ENCODE measurements at places on chromosomes 2 and 18. TPM values are rescaled to one million over a fixed set of nuclear protein-coding genes. Genes with fewer than 3 reads are reported as not detected.

PLEK gene
- total RNA-seq = 1.5 TPM

IL36G gene
- not detected for total RNA-seq

HOXD12 gene
- total RNA-seq = not detected

ZNF513 gene
- total RNA-seq = 19.2 TPM

HRH4 gene
- total RNA-seq = 0.31 TPM

TMEM200C gene
- total RNA-seq = not detected

CLEC4F gene
- total RNA-seq = 0.19 TPM

ESPNL gene
- total RNA-seq = 0.35 TPM

RASGRP3 gene
- 1.4 TPM for total RNA-seq

TMEM178A gene
- not detected for total RNA-seq

IGFBP5 gene
- total RNA-seq = not detected

RESP18 gene
- not detected for total RNA-seq

- no peaks in the 10 kb centered on the region for H3K27me3 ChIP-seq
- no peaks in the 10 kb centered on the region for H3K4me1 ChIP-seq
- H3K27ac ChIP-seq = no peak overlapping the region
- DNase-seq = no peak
- H3K4me3 ChIP-seq = no peak overlapping the region
Observed at GRCh38 chr2:192155511-192156118, 39.1 kb downstream of the TMEFF2 start.

- no peak overlapping the region for H3K27ac ChIP-seq
- no peaks in the 10 kb centered on the region for H3K36me3 ChIP-seq
- H3K4me3 ChIP-seq = no peak overlapping the region
- H3K4me1 ChIP-seq = peaks cover 6% of the 10 kb centered on the region
Observed at GRCh38 chr18:11994703-11995444, 13.6 kb downstream of the IMPA2 start.

GRCh38 chr2:176493909-176494308 is 224.7 kb downstream of the MTX2 start:
- no peaks in the 10 kb centered on the region for H3K36me3 ChIP-seq
- H3K4me3 ChIP-seq = no peak overlapping the region
- H3K4me1 ChIP-seq = no peaks in the 10 kb centered on the region
- no peaks in the 10 kb centered on the region for H3K27me3 ChIP-seq

DNA sequence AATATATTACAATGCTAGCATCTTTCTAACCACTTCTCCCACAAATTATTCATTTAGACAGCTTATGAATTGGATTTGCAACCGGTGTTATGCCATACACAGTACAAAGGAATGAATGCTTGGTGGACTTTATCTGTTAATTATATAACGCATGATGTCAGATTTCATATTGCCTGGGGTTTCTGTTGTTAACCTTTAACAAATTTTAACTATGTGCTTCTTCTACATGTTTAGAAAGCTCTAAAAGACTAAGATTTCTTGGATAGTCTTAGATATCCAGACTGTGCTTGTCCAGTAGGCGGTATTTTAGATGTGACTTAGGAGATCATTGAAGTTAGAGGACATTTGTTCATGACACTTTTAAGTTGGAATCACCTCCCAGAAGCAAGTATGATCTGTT is 976.3 kb downstream of the TMEM182 start:
- H3K27ac ChIP-seq = no peak overlapping the region
- no peak for DNase-seq
- H3K27me3 ChIP-seq = no peaks in the 10 kb centered on the region

DNA sequence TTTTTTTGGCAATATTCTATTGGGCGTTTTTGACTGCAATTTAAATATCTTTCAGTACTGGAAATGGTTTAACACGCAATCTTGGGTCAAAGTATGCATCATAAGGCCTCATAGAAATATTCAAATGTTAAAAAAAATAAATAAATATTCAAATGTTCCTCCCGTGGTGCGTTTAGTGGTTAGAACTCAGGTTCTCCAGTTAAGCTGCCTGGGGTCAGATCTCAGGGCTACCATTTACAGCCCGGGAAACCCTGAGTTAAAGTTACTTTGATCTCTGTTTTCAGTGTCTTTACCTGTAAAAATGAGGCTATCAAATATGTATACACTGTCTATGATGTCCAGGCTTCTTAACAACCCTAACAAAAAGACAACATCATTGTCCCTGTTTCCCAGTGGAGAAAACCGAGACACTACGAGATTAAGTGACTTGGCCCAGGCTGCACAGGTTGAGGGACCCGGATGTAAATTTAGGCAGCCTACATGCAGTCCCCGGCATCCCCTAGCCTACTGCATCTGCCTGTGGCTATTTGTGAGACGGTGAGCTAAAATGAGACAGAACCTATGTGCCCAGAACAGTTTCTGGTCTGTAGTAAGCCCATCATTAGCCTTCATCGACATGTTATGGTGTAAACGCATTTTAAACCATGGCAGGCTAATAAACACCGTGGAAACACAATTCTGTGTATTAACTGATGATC is 1.7 kb downstream of the FHL2 start:
- no peaks in the 10 kb centered on the region for H3K27me3 ChIP-seq
- H3K27ac ChIP-seq = no peak overlapping the region
- H3K4me3 ChIP-seq = no peak overlapping the region
- H3K36me3 ChIP-seq = peaks cover 3% of the 10 kb centered on the region
- H3K4me1 ChIP-seq = peaks cover 5% of the 10 kb centered on the region

DNA sequence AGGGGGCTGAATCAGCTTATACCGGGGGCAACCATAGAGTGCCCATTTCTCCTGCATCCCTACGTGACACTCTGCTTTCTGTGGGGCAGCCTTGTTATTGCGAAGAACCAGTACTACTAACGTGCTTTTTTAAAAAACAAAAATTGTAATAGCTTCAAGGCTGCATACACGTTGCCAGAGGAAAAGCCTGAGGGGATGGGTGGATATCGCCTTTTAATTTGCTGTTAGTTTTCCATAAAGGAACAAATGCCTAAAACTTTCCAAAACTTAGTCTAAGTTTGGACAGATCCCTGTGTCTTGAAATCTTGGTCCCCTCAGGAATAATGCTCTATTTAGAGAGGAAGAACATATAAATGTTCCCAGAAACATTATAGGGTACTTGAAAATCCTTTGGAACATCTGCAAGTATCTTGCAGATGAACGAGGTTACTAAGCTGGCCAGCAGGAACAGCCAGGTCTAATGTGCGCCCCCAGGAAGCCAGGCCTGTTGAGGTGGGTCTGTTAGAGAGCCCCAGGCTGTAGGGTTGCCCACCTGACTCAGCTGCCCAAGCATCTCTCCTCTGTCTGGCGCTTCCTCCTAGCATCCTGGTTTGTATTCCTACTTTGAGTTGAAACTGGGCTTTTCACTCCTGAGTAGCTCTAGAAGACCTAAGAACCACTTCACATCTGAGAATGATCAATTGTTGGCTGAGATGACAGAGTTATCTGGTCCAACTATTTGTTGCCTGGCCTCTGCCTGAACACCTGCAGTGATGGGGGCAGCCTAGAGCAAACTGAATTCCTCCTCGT is 96.9 kb downstream of the TGOLN2 start:
- H3K4me1 ChIP-seq = no peaks in the 10 kb centered on the region
- H3K36me3 ChIP-seq = no peaks in the 10 kb centered on the region
- no peak overlapping the region for H3K4me3 ChIP-seq
- H3K27ac ChIP-seq = no peak overlapping the region
- DNase-seq = no peak

DNA sequence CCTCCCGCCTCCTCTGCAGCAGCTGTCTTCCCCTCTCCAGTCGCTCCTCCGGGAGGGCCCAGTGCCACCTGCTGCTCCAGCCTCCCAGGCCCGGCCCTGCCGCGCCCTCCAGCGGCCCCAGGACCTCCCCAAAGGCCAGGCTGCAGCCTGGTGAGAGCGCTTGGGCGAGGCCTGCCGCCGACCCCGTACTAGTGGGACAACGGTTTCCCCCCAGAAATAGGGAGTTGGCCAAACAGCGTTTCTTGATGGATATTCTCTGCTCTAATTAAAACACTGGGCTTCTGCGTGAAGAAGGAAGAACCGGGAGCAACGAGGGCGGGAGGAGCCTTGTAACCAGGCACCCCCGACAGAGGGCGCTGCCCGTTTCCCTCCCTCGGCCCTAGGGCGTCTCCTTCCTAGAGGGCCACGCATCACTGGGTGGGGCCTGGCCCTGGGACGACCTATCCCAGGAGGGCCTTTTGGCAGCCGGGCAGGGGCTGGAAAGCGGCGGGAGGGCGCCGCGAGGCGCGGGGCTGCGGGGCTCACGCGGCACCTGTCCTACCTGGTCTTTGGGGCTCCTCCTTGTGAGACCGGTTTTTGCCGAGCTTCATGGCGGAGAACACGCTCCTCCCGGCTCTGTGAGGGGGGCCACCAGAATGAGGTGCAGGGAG is 25.4 kb upstream of the OTOF start:
- no peak overlapping the region for H3K27ac ChIP-seq
- no peaks in the 10 kb centered on the region for H3K36me3 ChIP-seq
- H3K4me1 ChIP-seq = peaks cover 6% of the 10 kb centered on the region
- DNase-seq = peak; percentile 75
- no peaks in the 10 kb centered on the region for H3K27me3 ChIP-seq

GRCh38 chr2:176356251-176356650 is 87.0 kb downstream of the MTX2 start:
- DNase-seq = no peak
- no peaks in the 10 kb centered on the region for H3K36me3 ChIP-seq
- no peak overlapping the region for H3K27ac ChIP-seq
- H3K4me3 ChIP-seq = no peak overlapping the region
- no peaks in the 10 kb centered on the region for H3K27me3 ChIP-seq

- H3K36me3 ChIP-seq = no peaks in the 10 kb centered on the region
- no peak for DNase-seq
- H3K27me3 ChIP-seq = no peaks in the 10 kb centered on the region
Observed at GRCh38 chr2:160432633-160433032, 61.0 kb downstream of the RBMS1 start.

DNA sequence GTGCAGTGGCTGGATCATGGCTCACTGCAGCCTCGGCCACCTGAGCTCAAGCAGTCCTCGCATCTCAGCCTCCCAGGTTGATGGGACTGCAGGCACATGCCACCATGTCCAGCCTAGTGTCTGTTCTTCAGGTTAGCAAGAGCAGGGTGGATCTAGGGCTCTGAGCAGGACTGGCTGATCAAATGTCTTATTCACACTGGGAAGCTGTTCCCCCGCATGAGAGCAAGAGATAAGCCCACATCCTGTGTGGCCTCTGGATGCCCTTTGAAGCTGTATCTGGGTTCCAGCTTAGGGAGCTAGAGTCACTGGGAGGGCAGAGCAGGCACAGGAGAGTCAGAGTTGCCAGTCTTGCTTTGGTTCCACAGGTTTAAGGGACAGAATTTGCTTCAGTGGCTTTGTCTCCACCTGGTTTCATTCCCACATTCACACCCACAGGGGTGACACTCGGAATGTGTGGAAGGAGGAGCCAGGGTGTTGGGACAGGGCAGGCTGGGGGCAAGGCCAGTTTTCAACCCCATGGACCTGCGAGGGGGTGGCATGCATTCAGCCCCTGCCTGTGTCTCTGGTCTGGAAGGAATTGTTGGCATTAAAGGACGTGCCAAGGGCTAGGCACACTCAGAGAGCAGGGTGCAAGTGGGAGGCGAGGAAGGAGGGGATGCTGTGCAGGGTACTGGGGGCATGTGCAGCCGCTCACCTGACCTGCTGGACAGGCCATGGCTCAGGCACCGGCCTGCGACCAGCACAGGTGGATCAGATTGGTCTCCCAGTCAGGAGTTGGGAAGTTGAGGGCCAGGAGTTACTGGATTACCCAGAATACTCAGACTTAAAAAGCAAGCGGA is 24.5 kb downstream of the PTPN18 start:
- no peak for DNase-seq
- peaks cover 8% of the 10 kb centered on the region for H3K4me1 ChIP-seq
- H3K27ac ChIP-seq = no peak overlapping the region
- no peak overlapping the region for H3K4me3 ChIP-seq
- H3K36me3 ChIP-seq = no peaks in the 10 kb centered on the region
